ENCODE measurements at places on chromosomes 11 and 22. TPM values are rescaled to one million over a fixed set of nuclear protein-coding genes. Genes with fewer than 3 reads are reported as not detected.

Gene MYBPC3
- total RNA-seq: not detected

Gene C11orf65
- 11.0 TPM for total RNA-seq

Gene TRIM6
- not detected for total RNA-seq

Gene TECTA
- total RNA-seq: 0.37 TPM

Gene MS4A4E
- not detected for total RNA-seq

Gene DEFB131B
- total RNA-seq: not detected

DNA sequence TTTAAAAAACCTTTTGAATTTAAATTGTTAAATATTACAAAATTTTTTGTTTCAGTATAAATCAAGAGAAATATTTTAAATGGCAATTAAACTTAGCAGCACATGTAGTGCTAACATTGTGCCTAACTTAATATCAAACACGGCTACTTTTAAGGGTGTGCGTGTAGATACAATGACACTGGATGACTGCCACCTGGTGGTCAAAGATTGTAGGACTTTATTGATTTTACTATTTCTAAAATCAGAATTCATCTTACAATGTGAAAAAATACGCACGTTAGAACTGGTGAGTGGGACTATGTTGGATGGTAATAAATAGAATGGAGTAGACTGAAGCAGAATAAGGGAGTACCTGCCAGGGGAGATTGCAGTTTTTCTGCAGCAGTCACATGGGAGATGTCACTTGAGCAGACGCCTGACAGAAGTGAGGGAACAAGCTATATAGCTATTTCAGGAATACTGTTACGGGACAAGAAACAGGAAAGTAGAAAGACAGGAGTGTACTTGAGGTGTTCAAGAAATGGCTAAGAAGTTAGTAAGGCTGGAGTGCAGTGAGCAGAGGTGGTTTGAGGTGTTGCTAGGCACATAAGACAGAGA lies 52.9 kb downstream of the UVRAG start:
- DNase-seq: peak; percentile 61

DNA sequence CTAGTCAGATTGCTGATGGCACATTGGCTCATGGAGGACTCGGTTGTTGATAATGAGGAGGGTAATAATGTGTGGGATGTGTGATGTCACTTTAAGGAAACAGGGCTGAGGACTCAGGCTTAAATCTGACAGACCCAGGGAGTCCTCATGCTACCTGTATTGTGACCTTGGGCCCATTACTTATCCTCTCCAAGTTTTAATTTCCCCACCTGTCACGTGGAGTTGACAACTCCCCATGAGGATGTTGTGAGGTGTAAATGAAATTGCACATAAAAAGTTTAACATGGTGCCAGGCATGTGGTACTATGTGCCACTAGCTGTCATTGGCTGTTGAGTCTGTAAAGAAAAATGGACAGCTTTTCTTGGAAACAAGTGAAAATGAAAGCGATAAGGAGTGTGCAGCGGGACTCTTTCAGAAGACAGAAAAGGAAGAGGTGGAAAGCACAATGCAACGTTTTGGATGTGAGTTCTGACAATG lies 15.3 kb downstream of the IL10RA start:
- DNase-seq: no peak

GRCh38 chr11:68206211-68206610 lies 6.9 kb downstream of the KMT5B start:
- DNase-seq: peak; percentile 83

DNA sequence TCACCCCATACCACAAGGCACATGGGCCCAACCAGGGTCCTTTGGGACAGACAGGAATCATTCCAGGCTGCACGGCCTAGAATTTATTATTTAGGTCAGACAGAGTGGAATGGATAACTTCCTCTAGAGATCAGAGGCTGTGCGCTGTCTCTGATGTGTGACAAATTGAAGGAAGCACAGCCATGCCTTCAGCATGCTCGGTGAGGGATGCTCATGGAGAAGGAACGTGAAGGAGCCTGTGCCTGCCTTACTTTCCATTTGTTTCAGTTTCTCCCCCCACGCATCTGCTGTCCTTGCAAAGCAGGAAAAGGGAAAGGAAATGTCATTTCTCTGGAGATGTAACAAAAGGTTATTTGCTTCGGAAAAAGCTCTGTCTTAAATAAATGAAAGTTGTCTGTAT lies 644.1 kb downstream of the OPCML start:
- no peak for DNase-seq

GRCh38 chr11:46044601-46045000 lies 76.7 kb downstream of the PHF21A start:
- DNase-seq: no peak

DNA sequence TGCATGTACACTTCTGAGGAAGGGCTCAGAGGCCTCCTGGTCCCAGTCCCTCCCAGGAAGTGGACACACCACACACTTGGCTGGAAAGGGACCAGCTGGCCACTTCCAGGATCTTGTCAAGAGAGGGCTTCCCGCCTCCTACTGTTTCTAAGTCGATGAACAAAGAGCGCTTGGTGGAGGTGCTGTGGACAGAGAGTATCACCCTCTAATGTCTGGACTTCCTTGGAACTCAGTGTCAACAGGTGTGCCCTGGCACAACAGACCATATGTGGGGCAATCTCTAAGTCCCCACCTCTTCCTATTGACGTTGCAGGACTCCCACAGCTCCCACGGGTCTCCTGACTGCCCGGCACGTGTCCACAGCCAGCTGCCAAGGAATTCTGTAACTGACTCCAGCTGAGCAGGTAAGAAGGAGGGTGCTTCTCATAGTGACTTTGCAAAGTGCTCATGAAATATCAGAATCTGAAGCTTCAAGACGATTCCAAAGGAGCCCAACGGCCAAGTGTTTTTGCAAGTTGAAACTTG lies 16.1 kb downstream of the POU2AF1 start:
- DNase-seq: no peak

GRCh38 chr22:28137036-28137435 lies 218.0 kb upstream of the PITPNB start:
- DNase-seq: no peak

DNA sequence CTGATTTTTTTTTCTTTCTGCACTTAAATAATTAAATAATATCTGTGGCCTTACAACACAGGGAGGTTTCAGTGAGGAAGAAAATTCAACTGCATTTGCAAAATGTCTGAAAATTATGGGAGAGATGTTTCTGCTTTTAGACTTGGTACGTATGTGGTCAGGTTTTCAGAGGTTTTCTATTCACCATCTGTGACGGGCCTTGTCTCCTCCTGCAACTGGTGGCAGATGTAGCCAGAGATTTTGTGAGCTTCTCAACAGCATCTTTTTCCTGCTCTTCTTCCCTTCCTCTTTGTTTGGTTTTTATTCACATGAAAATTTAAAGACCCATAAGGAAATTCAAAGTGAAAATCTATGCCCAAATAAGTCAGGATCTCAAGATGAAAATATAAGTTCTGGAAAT lies 38.3 kb downstream of the ZBTB16 start:
- no peak for DNase-seq

- peak; percentile 44 for DNase-seq
Observed at GRCh38 chr11:67640021-67640757, 626 bp upstream of the TBX10 start.

- no peak for DNase-seq
Observed at GRCh38 chr11:101188801-101189200, 59.2 kb upstream of the PGR start.

DNA sequence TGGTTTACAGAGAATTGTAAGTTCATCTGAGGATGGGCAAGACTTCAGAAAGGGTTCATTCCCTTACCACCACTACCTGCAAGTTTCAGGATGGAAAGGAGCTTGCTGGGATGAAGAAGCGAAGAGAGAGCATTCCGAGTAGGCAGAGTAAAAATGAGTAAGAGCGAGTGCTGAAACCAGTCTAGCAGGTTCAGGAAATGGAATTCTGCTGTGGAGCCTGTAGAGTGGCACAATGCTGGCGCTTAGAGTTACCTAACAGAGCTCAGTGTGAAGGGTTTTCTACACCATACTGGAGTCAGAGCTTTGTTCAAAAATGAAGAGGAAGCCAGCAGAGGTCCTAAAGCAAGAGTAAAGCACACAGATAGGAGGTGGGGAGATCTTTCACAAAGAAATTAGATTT lies 179.2 kb upstream of the ZC3H12C start:
- no peak for DNase-seq

- DNase-seq: no peak
Observed at GRCh38 chr11:66631883-66632282, 6.6 kb upstream of the RBM4 start.

All from G401 (cell line).